ENCODE measurements at places on chromosomes 2 and 18.

DNA sequence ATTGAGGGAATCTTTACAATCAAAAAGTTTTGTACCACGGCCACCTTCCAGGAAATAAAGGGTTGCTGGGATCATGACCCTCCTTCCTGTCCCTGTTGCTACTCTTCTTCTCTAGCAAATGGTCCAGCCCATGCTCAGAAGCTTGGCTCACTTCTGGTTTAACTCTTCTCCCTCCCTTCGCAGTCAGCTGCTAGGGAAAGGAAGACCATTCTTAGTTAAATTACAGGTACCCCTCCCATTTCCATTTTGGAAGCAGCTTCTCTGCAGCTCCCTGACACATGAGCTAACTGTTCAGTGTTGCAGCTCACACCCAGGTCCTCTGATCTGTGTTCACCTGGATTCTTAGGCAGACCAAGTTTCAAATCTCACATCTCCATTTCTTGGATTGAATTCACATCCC is 100.3 kb downstream of the DOCK10 start:
- no peak overlapping the region for H3K4me3 ChIP-seq
- no peaks in the 10 kb centered on the region for H3K27me3 ChIP-seq
- no peak overlapping the region for H3K27ac ChIP-seq
- DNase-seq: no peak
- peaks cover 50% of the 10 kb centered on the region for H3K4me1 ChIP-seq

- H3K36me3 ChIP-seq: no peaks in the 10 kb centered on the region
- H3K4me3 ChIP-seq: no peak overlapping the region
- DNase-seq: no peak
- no peaks in the 10 kb centered on the region for H3K4me1 ChIP-seq
- no peaks in the 10 kb centered on the region for H3K27me3 ChIP-seq
Measured at GRCh38 chr2:234917211-234917975, 34.4 kb upstream of the SH3BP4 start.

DNA sequence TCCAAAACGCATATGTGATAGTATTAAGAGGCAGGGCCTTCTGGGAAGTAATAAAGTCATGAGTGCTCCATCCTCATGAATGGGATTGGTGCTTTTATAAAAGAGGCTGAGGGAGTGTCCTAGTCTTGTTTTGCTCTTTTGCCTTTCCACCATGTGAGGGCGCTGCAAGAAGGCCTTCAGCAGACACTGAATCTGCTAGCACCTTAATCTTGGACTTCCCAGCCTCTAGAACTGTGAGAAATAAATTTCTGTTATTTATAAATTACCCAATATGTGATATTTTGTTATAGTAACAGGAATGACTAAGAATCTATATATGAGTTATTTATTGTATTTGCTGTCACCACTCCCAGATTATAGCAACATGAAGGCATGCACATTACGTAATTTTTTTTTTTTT is 63.5 kb downstream of the PLA2R1 start:
- peaks cover 41% of the 10 kb centered on the region for H3K4me1 ChIP-seq
- no peak overlapping the region for H3K4me3 ChIP-seq
- no peak overlapping the region for H3K27ac ChIP-seq
- no peak for DNase-seq
- no peaks in the 10 kb centered on the region for H3K27me3 ChIP-seq
- H3K36me3 ChIP-seq: peaks cover 66% of the 10 kb centered on the region

DNA sequence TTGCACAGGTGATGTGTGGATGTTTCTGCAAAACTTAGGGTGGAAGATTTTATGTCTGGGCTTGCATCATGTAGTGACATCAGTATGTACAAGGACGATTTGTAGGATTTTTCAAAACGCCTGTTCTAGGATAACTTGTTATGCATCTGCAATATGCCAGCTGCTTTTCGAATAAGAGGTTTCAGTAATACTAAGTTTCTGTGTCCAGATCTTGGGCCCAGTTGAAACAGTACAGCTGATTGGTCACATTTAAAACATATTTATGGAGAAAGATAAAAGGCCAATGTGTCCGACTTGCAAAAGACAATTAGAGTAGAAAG is 1.2 kb downstream of the PTPN4 start:
- peak overlapping the region; percentile 15 for H3K27ac ChIP-seq
- H3K27me3 ChIP-seq: peaks cover 4% of the 10 kb centered on the region
- H3K36me3 ChIP-seq: no peaks in the 10 kb centered on the region
- peaks cover 27% of the 10 kb centered on the region for H3K4me1 ChIP-seq
- no peak for DNase-seq
- peak overlapping the region; percentile 82 for H3K4me3 ChIP-seq

DNA sequence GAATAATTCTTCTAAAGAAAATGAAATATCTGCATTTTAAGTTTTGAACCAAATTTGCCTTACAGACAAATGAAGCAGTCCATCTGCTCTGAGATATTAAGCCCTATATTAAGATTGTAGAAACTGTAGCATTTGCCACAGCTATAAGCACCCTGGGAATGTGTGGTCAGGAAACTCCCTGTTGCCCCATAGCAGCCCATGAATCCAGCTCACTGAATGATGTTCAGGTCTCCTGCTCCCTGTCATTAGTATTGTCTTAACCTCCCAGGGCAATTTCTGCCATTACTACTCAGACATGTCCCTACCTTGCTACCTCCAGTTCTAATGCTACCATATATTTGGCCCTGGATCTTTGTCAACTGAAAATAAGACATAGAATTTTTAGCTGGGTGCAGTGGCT is 41.1 kb downstream of the CDK15 start:
- H3K27me3 ChIP-seq: no peaks in the 10 kb centered on the region
- DNase-seq: no peak
- H3K27ac ChIP-seq: no peak overlapping the region
- no peaks in the 10 kb centered on the region for H3K36me3 ChIP-seq
- H3K4me3 ChIP-seq: no peak overlapping the region

GRCh38 chr2:44351088-44351487 is 10.2 kb downstream of the PREPL start:
- H3K36me3 ChIP-seq: peaks cover 11% of the 10 kb centered on the region
- H3K4me3 ChIP-seq: no peak overlapping the region
- H3K27ac ChIP-seq: peak overlapping the region; percentile 44
- peaks cover 20% of the 10 kb centered on the region for H3K4me1 ChIP-seq

- no peak for DNase-seq
- peaks cover 41% of the 10 kb centered on the region for H3K4me1 ChIP-seq
- peaks cover 3% of the 10 kb centered on the region for H3K36me3 ChIP-seq
- H3K27ac ChIP-seq: peak overlapping the region; percentile 87
Measured at GRCh38 chr2:86199834-86200177, 549 bp downstream of the MRPL35 start.

GRCh38 chr2:8277921-8278571 is 403.8 kb upstream of the ID2 start:
- H3K4me3 ChIP-seq: no peak overlapping the region
- H3K4me1 ChIP-seq: no peaks in the 10 kb centered on the region
- H3K27ac ChIP-seq: no peak overlapping the region
- DNase-seq: peak; percentile 73

GRCh38 chr2:234796045-234796591 is 155.7 kb upstream of the SH3BP4 start:
- no peak for DNase-seq
- H3K27me3 ChIP-seq: peaks cover 4% of the 10 kb centered on the region
- no peaks in the 10 kb centered on the region for H3K36me3 ChIP-seq
- H3K4me1 ChIP-seq: peaks cover 29% of the 10 kb centered on the region

DNA sequence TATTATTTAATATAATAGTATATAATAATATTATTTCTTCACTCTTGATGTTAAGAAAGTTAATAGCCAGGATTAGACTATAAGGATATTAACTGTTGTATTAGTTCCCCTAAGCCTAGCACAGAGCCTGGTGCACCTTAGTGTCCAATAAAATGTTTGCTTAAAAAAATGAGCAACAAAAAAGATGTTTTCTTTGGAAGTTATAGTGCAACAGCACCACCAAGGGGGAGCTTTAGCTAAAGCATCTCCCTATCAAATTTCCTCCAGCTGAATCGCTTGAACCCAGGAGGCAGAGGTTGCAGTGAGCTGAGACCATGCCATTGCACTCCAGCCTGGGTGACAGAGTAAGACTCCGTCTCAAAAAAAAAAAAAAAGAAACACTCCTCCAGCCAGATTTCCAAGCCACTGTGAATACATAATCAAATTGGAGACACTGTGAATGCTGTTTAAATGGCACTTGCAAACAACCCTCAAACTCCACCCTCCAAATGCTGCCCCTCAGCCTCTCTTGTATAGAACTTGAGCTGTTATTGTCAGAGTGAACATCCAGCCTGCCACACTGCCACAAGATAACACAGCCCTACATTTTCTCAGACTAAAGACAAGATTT is 221.9 kb downstream of the DYM start:
- peaks cover 2% of the 10 kb centered on the region for H3K36me3 ChIP-seq
- H3K4me3 ChIP-seq: no peak overlapping the region
- DNase-seq: no peak
- H3K27ac ChIP-seq: no peak overlapping the region

DNA sequence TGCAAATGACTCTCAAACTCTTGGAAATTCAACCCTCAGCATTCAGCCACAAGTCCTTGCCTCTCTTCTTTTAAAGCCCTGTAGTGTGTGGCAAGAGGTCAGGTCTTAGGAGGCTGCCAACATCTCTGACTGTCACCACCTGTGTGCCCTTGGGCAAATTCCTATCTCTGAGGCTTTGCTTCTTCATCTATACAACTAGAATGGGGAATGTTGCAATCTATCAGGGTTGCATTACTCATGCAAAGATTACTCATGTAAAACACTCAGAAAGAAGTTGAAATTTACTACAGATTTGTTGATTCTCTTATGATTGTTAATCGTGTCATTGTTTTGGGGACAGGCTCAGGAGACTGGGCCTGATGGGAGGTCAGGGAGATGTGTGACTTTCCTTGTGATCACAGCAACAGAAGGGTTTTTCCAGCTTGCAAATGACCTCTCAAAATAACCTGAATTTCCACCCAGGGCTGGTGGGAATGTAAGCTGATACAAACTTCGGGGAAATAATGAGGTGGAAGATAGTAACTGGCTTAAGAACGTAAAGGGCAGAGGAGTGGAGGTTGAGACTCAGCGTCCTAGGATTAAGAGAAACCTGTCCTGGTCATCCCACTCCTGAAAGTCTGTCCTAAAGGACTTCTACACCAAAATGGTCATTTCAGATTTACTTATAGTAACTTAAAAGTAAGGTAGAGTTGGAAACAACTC is 32.1 kb upstream of the SIGLEC15 start:
- H3K27ac ChIP-seq: peak overlapping the region; percentile 89
- H3K4me1 ChIP-seq: peaks cover 29% of the 10 kb centered on the region
- no peak overlapping the region for H3K4me3 ChIP-seq
- peaks cover 1% of the 10 kb centered on the region for H3K36me3 ChIP-seq

DNA sequence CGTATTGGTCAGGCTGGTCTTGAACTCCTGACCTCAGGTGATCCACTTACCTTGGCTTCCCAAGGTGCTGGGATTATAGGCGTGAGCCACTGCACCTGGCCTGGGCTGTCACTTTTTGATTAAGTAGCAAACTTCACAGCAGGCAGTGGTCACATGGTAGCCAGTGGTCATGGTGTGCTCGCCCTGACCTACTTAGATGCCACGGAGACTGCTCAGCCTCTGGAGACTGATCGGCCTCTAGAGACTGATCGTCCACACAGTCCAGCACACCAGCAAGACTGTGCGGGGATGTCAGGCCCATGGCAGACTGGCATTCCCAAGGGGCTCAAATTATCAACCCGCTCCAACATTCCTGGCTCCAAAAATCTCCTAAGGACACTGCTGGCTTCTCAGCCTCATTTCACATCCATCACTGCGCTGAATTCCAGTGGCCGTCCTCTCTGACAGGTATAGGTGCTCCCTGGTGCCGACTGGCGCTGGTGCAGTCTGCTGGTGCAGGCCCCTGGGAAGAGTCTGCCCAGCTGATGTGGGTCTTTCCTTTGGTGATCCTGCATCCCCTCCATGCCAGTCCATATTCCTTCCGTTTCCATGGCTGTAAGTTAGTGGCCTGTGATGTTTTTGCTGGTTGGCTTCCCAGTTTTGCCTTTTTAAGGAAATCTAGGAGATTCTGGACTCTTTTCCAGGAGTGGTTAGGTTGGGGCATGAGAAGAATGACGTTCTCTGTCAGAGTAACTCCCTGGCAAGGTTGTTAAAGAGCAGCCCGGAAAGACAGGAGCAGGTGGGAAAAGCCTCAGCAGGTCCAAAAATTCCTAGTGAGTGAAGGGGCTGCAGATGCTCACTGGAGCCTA is 374.5 kb upstream of the HS6ST1 start:
- peaks cover 16% of the 10 kb centered on the region for H3K27me3 ChIP-seq
- H3K27ac ChIP-seq: no peak overlapping the region
- DNase-seq: peak; percentile 53
- no peaks in the 10 kb centered on the region for H3K36me3 ChIP-seq

DNA sequence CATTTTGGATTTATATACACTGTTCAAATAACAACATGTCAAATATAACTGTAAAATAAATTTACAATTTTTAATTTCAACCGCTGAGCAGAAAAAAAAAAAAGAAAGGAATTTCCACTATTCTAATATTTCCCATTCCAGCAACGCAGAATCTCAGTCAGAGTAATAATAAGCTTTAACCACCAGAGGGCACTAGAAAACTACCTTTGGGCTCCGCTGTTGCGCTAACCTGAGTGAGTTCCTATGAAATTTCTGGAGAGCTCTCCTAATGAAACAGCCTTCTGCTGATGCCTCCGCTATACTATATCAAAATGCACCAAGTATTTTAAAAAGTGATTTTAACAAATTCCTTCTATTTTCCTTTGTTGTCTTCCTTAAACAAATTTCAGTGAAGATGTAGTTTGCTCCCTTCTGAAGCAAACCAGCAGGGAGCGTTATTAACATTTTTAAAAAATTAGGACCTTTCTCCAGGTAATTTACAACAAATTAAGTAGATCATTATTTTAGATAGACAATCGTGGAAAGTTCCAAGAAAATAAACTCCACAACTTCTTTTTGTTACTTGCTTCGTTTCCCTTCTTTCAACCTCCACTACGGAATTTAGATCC is 23.0 kb downstream of the ERMN start:
- no peak overlapping the region for H3K27ac ChIP-seq
- no peaks in the 10 kb centered on the region for H3K36me3 ChIP-seq
- peaks cover 2% of the 10 kb centered on the region for H3K4me1 ChIP-seq
- no peak for DNase-seq
- peaks cover 4% of the 10 kb centered on the region for H3K27me3 ChIP-seq
- H3K4me3 ChIP-seq: no peak overlapping the region

- DNase-seq: no peak
- no peaks in the 10 kb centered on the region for H3K27me3 ChIP-seq
- no peak overlapping the region for H3K4me3 ChIP-seq
- H3K27ac ChIP-seq: peak overlapping the region; percentile 87
Measured at GRCh38 chr2:127638361-127639110, 7.4 kb upstream of the GPR17 start.

GRCh38 chr2:164831887-164832286 is 9.7 kb downstream of the COBLL1 start:
- no peaks in the 10 kb centered on the region for H3K36me3 ChIP-seq
- H3K4me1 ChIP-seq: peaks cover 5% of the 10 kb centered on the region
- no peak overlapping the region for H3K27ac ChIP-seq
- no peak for DNase-seq
- no peaks in the 10 kb centered on the region for H3K27me3 ChIP-seq
- H3K4me3 ChIP-seq: no peak overlapping the region
